ENCODE measurements at places on chromosomes 7 and 10.
A peak's percentile ranks its signal among the peaks of the same experiment; 100 is the strongest.

GRCh38 chr7:10429031-10429430 lies 544.6 kb upstream of the PHF14 start:
- DNase-seq: no peak

DNA sequence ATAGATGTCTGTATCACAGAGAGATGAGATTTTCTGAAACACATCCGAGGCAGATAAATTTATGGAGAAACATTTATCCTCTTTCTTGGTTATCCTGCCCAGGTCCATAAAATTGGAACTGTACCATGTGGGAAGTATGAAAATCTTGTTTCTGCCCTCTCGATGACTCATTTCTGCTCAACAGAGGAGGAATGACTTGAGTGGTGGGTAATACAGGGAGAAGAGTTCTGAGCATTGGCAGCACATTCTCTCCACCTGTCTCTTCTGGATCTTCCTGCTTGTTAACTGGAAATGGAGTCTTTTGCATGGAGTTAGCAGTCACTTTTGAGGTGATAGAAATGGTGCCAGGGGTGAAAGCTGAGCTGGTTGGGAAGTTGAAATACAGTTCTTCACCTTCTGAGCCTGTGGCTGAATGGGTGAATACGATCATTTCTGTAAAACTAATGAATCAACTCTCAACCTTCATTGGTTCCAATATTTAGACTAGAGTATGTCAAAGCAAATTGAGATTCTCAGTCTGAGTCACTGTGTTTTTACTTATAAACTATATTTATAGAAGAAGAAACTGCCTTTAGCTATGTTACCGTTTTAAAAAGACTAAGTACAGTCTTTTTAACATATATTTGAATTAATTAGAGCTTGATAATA lies 945.5 kb downstream of the SORCS3 start:
- no peak for DNase-seq

- peak; percentile 36 for DNase-seq
Observed at GRCh38 chr10:86711513-86712316, 43.4 kb downstream of the LDB3 start.

- no peak for DNase-seq
Observed at GRCh38 chr7:22173685-22174573, 183.0 kb downstream of the RAPGEF5 start.

DNA sequence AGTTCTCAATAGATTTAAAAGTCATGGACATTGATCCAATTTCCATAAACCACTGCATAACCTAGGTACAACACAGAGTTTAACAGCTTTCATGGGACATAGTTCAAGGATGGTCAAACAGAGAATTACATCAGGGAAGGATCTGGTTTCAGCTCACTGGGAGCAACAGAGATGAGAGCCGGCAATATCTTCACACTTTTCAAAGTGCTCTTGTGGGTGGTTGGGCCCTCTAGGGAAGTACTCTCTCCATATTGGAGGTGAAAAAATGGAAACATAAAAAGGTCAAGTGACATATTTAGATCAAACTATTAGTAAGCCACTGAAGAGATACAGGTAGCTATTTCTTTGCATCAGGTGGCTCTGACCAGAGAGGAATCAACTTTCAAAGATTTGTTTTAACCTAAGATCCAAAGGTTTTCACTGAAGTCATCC lies 61.8 kb upstream of the LRRN3 start:
- DNase-seq: no peak

DNA sequence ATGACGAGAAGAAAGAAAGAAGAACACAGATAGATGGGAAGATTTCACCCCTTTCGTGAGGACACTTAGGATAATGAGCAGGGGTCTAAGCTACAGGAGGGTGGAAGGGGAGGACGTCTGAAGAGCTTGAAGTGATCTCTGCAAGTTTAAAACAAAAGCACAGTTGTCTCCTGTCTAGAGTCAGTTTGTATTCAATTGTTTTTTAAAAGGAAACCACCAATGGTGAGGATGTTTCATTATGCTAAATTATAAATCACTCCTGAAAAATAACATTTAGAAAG lies 85.9 kb downstream of the ADAM12 start:
- DNase-seq: no peak

DNA sequence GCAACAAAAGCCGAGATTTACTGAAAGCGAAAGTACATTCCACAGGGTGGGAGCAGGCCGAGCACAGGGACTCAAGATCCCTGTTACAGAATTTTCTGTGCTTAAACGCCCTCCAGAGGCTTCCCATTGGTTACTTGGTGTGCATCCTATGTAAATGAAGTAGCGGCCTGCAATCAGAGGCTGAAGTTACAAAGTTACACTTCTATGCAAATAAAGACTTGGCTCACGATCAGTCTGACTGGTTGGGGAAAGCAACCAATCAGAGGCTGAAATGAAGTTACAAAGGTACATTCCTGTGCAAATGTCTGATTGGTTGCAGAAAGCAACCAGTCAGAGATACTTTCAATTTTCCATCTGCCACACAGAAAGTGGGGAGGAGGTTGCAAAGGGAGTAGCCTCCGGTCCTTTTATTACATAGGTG lies 4.1 kb downstream of the ACBD7 start:
- DNase-seq: peak; percentile 62

GRCh38 chr10:76778914-76779795 lies 858.5 kb downstream of the KCNMA1 start:
- no peak for DNase-seq

DNA sequence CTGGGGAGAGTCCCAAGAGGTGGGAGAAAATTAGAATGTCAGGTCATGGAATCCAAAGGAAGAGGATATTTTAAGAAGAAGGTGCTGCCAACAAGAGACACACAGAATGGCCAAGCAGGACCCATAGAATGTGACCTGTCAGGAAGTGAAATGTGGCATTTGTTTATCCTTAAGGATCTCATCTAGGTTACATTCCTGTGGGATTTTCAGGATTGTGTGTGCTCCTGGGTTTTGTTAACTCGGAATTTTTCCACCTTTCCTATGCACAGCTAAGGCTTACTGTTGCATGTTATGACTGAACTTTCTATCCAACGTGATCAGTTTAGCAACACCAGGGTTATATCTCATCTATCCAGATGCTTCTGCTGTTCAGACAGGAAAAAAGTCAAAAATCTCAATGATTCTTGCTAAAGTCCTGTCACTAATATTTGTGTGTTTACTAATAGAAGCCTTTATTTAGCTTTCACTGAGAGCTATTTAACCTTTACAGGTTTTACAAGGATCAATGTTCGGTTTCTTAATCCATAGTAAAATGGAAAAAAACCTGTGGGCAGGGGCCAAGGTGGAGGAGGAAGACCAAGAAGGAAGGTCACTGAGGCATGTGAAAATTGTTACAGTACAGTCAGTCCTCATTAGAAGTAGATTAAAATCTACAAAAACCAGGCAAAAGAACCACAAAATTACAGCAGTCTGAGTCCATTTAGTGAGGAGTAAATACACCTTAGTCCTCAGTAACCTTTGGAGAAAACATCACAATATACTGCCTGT lies 437.8 kb upstream of the NPVF start:
- no peak for DNase-seq

- no peak for DNase-seq
Observed at GRCh38 chr7:96679886-96680285, 29.8 kb downstream of the SEM1 start.

DNA sequence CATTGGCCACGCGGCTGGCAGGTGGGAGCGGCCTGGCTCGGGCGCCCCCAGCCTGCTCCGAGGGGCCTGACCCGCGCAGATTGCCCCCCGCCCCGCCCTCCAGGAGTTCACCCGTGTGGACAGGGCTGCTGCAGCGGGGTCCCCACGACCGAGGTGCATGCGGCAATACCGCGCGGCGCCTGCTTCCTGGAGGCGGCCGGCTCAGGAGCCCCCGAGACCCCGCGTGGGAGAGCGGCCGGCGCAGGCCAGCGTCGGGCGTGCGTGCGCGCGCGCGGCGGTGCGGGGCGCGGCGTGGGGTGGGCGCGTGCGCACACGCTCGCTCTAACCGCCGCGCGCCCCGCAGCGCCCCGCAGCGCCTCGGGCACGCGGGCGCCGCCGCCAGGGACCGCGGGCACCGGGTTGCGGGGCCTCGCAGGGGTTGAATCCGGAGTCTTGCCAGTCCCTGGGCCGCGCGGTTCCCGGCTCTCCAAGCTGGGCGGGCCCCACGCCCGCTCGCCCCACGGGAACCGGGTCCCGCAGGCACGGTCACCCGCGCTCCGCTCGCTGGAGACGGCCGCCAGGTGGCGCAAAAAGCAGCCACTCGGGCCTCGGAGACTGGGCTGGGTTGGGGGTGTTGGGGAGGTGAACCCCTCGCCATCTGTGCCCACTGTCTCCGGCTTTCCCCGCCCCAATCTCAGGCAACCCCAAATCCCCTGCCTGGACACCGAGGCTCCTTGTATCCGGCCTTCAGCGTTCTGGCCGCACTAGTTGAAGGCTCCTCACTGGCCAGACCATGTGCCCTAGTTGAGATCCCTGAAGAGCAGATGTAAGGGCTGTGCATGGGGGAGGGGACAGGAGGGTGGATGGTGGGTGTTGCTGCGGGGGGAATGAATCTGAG lies 1.3 kb upstream of the ACHE start:
- no peak for DNase-seq

- DNase-seq: no peak
Observed at GRCh38 chr10:34781711-34782110, 33.4 kb downstream of the PARD3 start.

DNA sequence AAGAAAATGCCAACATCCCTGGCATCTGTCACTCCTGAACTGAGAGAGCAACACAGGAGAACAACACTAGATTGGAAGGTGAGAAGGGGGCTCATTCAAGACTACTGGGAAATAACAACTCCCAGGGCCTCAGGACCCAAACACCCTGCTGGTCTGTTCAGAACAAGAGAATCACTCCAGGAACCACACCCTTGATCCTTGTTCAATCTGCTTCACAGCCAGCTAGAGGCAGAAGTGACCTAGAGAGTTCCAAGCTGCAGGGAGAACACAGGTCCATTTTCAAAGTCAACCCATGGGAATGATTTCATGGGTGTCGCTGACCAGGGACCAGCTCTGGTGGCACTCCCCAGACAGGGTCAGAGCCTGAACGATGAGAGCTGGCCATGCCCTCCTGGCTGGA lies 42.3 kb downstream of the LRRC20 start:
- no peak for DNase-seq

DNA sequence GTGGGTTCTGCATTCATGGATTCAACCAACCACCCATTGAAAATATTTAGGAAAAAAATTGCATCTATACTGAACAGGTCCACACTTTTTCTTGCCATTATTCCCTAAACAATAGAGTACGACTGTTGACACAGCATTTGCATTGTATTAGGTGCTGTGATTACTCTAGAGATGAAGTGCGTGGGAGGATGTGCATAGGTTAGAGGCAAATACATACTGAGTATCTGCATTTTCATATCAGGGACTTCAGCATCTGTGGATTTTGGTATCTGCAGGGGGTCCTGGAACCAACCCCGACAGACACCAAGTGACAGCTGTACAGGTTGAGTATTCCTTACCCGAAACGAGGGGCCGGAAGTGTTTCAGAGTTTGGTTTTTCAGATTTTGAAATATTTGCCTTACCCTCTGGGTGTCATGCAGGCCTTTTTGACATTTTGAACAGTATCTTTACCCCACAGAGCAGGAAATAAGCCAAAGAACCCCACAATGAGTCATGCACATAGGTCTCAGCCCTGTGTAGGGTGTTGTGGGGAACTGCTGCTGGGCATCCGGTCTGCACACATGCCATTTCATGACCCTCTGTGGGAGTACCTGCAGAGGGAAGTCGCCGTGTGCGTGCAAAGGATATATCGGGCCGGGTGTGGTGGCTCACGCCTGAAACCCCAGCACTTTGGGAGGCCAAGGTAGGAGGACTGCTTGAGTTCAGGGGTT lies 14.5 kb downstream of the NUDT5 start:
- no peak for DNase-seq

DNA sequence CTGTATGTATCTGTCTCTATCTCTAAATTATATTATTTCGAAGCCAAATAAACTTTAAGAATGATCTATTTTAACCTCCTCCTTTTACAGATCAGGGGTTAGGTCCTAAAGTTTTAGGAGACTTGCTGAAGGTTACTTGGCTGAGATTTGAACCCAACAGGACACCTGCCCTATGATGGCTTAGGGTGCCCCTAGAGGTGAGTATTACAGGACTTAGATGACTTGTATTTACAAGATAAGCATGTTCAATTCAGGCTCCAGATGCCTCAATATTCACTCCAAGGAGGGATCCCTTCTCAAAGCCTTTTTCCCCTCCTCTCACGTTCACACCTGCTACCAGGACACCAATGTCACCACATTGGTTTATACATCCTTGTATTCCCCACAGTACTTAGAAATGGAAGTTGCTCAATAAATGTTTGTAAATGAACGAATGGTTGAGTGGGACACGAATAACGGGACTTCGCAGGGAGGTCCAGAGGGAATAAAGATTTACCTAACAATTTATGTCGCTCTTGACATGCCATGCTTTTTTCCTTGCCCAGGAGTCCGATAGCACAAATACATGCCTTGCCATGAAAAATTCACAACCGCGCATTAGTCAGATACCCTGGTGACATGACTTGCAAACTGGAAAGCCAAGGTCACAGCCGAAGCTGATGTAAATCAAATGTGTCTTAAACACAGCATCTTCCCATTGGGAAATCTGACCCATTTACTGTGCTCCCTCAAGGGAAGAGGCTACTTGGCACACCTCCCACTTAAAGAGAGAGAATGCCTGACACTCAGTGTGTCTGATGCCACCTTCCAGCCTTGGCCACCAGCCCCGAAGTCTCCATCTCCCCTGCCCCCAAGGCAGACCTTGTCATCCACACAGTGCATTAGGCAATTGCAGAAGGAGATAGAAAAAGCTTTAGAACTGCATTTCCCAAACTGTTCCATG lies 872.2 kb upstream of the AUTS2 start:
- no peak for DNase-seq

DNA sequence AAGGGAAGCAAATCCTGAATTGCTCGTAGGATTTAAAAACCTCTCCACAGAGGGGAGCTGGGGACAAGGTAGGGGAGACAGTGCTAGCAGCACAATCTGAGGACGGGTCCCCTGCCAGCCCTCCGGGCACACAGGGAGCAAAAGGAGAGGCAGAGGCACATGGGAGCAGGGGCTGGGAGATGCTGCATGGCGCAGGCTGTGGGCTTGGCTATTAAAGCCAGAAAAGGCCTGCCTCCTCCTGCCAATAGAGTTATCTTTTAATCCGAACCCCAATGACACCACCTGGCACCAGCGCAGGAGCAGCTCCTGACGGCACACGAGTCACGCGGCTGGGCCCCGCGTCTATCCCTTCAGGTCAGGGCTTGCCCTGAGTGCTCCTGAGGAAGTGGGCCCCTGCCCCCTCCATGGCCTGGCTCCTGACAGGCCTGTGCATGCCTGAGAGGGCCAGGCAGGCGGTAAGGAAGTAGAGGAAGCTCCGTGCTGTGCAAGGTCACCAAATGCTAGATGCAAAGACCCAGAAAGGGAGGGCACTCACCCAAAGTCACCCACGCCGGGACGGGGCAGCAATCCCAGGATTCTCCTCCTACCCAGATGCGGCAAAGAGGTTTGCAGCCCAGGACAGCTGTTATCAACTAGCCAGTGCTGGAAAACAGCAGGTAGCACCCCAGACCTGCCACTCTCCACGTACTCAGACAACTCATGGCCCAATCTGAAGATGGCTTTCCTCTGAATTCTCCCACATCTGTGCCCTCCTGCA lies 28.1 kb downstream of the DLG5 start:
- peak; percentile 39 for DNase-seq

GRCh38 chr7:64905133-64905532 lies 2.1 kb downstream of the ZNF273 start:
- no peak for DNase-seq

- DNase-seq: no peak
Observed at GRCh38 chr10:34033078-34033477, 698.6 kb upstream of the NRP1 start.

- DNase-seq: no peak
Observed at GRCh38 chr7:77484785-77485184, 52.3 kb upstream of the PTPN12 start.

GRCh38 chr7:45021604-45022296 lies 21.7 kb downstream of the CCM2 start:
- no peak for DNase-seq
